ENCODE measurements at places on chromosomes 16 and 17.

GRCh38 chr17:2243953-2244352 lies 59.6 kb downstream of the SMG6 start:
- DNase-seq, result no peak

DNA sequence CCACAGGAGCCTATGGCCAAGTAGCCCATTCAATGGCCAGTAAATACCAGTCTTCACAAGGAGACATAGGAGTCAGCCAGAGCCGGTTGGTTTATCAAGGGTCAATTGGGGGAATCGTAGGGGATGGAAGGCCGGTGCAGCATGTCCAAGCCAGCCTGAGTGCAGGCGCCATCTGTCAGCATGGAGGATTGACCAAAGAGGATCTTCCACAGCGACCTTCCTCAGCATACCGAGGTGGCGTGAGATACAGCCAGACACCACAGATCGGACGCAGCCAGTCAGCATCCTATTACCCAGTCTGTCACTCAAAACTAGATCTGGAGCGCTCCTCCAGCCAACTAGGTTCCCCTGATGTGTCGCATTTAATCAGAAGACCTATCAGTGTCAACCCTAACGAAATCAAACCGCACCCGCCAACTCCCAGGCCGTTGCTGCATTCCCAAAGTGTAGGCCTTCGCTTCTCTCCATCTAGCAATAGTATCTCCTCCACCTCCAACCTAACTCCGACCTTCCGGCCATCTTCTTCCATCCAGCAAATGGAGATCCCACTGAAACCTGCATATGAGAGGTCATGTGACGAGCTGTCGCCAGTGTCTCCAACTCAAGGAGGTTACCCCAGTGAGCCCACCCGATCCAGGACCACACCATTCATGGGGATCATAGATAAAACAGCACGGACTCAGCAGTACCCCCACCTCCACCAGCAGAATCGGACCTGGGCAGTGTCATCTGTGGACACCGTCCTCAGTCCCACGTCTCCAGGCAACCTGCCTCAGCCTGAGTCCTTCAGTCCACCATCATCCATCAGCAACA lies 25.0 kb downstream of the CYB561 start:
- no peak for DNase-seq

DNA sequence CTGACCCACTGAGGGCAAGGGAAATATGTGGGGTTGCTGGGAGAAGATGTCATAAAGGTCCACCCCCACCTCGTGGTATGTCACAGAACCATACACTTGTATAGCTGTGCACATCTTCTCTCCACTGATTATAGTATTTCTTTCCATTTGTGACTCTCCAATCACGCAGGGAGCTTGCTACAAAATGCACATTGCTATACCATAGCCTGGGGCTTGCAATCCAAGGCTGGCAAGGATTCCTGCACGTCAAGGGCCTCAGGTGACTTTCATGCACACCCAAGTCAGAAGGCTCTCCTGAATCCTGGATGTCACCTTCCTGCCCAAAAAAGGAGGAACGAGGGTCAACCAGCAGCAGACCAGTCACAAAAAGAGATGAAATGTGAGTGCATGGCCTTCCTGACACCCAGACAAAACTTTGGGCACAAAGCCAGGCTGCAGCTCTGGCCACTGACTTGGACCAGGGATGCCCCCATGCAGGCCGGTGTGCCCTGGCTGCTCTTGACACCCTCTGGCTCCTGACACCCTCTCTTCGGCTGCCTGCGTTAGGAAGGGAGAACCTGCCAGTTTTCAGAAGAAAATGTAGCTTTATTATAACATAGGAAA lies 12.1 kb downstream of the TBC1D26 start:
- DNase-seq, result no peak

DNA sequence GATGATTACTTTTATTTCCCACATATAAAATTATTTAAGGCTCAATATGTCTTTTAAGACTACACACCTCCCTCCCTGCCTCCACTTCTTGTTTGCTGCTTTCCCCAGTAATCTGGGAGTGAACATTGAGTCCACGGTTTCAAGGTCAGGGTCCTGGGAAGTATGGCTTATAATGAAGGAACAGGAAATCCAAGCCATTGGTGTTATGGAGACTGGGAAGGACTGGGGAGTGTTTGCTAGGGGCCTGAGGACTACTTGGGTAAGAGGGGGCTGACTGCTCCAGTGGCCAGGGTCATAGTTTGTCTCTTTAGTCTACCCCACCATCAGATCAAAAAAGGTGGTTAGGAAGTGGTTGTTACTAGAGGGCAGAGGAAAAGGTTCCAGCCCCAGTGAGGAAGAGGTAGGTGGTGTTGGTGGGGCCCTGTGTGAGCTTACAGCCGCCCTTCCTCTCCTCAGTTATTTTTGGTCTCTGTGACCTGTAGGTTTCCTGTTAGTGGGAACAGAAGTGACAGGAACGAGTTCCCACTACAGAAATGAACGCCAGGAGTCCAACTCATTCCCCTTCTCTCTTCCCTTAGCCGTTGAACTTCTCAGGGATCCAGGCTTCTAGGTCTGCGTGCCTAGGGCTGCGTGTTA lies 742 bp upstream of the SLC16A13 start:
- peak; percentile 62 for DNase-seq

GRCh38 chr16:81830845-81831540 lies 51.9 kb downstream of the PLCG2 start:
- no peak for DNase-seq

DNA sequence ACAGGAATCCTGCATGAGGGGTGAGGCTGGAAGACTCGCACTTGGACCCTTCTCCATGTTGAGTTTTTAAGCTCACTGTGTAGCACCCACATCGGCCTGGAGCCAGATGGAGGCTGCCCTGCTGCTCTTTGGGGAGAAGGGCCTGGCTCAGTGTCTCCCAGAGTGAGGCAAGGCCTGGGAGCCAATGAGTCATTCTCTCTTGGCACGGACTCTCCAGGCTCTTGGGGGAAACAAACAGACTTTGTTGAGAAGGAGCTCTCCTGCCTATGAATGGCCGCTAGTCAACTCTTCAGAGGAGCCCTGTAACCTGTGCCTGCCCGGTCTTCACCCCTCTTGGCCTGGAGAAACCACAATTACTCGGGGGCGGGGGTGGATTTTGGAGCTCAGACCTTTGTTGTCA lies 50.8 kb upstream of the MAF start:
- DNase-seq, result no peak

DNA sequence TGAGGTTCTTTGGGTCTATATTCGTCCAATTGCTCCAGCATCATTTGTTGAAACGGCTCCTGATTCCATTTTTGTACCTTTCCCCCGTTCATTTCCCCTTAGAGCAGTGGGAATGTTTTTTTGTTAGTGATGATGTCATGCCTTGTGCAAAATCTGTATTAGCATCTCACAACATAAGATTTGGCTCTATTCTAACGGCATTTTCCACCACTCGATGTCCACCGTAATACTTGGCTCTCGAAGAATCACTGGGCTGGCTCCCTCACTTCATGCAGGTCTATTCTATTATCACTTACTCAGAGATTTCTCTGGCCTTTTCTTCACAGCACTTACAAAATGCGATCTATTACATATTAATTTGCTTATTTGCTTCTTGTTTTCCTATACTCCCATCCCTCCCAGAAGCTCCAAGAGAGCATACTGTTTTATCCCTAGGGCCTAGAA lies 571 bp upstream of the NME1 start:
- no peak for DNase-seq

- DNase-seq, result peak; percentile 99
Measured at GRCh38 chr16:84504420-84505248, at the start of gene MEAK7. Gene MEAK7 (minus strand): TSS chr16:84504659. CDS start chr16:84498086, 6,573 bp downstream.

- no peak for DNase-seq
Measured at GRCh38 chr16:2420035-2420434, 9.2 kb upstream of the CCNF start.

DNA sequence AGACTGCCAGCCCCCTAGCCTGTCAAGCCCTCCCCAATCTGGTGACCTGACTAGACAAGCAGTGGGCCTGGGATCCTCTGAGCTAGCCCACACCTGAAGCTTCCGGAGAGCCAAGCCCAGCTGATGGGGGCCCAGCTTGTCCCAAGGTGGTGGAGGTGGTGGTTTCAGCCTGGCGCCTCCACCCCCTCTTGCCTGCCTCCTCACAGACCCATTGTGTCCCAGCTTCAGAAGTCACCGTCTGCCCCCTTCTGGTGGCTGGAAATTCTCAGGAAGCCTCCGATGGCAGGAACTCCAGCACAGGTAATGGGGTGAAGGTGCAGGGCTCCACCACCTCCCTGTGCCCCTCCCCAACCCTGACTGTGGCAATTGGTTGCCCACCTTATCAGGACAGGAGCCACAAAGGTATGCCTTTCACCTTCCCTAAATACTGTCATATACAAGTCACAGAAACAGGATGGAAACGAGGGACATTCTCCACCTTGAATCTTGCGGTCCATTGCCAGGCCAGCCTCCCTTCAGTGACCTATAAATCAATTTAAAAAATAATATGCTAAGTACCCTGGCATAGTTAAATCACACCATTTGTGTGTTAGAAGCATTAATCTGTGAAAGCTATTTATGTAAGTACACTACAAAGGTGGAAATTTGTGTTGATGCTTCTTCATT lies 66.0 kb upstream of the ZNF423 start:
- DNase-seq, result peak; percentile 55

GRCh38 chr17:68328676-68329075 lies 37.4 kb downstream of the ARSG start:
- no peak for DNase-seq

DNA sequence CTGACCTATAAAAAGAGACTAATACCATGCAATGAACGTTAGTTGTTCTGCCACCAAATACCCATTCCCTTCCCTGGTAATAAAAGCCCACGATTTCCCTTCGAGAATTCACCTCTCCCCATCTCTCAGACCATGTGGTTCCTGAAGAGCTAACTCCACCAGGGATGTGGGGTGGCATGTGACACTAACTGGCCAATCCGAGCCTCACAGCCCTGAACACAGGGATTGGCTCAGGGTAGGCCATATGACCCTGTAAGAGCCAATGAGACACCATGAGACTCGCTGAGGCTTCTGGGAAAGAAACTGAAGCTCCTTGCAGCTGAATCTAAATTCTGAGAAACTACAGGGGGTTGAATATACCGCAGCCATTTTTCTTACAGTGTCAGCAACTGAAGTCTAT lies 21.1 kb downstream of the HELZ start:
- no peak for DNase-seq

GRCh38 chr17:39244600-39245570 lies 19.1 kb upstream of the STAC2 start:
- peak; percentile 93 for DNase-seq

GRCh38 chr17:7997186-7997585 lies 5.2 kb upstream of the GUCY2D start:
- peak; percentile 40 for DNase-seq

- no peak for DNase-seq
Measured at GRCh38 chr17:47707056-47707804, 13.3 kb downstream of the TBKBP1 start.

DNA sequence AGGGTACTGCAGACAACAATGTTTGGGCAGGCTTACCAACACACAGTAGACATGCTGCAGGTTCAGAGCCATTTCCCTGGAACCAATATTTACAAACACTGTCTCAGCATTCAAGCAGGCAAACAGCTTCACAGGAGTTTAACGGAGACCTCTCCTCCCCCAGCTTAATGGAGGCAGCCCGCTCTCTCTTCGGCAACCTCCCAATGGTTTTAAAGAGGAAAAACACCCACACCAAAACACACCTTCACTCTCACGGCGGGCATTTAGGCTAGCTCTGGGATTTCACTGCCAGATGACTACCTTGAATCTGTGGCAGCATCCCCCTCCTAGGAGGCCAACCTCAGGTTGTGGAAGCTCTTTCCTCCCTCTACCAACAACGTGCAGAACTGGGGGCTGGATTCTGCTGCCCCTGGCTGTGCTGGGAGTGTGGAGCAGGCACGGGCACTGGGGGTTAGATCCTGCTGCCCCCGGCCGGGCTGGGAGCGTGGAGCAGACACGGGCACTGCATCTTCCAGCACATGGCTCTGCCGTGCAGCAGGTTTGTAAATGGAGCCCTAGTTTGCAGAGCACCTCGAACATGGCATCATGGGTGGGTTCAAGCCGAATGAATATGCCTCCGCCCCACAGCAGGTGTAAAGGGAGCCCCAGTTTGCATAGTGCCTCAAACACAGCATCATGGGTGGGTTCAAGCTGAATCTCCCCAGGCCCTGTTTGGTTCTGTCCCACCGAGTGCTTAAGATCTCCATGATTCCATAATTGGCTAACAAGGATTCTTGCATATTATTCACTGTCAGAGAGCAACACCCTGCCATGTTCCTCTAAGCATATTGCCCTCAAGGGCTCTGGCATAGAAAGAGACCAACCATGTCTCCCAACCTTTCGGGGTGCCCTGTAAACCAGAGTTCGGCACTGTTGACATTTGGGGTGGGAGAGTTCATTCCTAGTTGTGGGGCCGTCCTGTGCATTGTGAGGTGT lies 86.4 kb downstream of the RBFOX3 start:
- no peak for DNase-seq

DNA sequence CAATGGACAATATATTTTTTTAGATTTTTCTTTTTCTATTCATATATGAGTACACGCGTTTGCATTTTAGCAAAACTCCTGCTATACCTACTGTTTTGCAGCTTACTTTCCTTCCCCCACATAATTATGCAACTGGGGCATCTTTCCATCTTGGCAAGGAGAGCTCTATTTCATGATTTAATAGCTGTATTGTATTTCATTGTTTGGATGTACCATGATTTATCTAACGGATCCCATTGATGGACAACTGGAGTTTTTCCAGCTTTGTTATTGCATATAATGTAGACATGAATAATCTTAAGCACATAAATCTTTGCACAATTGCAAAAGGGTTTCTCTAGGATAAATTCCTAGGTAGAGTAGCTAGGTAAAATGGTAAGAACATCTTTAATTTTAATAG lies 133.9 kb downstream of the PITPNC1 start:
- DNase-seq, result no peak

DNA sequence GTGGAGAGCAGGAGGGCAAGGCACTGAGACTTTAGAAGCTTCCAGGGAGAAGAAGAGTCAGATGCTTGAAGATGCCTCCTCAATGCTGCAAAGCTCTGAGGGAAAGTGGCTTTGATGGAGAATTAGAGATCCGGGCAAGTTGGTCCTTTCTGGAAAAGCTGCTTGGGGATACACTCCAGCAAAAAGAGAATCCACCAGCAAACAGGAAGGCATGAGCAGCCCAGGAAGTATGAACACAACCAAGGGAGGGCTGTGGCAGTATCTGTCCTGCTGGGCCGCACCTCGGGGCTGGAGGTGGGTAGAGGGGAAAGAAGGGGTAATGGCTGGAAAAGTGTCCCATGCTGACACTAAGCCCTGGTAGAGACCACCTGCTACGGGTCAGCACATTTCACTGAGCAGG lies 5.3 kb downstream of the LMF1 start:
- DNase-seq, result no peak

GRCh38 chr17:2967515-2967914 lies 95.9 kb downstream of the OR1D5 start:
- no peak for DNase-seq
